ENCODE measurements at places on chromosomes 1 and 21. TPM values are rescaled to one million over a fixed set of nuclear protein-coding genes. Genes with fewer than 3 reads are reported as not detected.

FGR gene
- 1.2 TPM for total RNA-seq

NPPB gene
- total RNA-seq = not detected

RNU1-3 gene
- 2,371 TPM for total RNA-seq

LAPTM5 gene
- 333 TPM for total RNA-seq

TNFRSF1B gene
- total RNA-seq = 379 TPM

OR2G6 gene
- total RNA-seq = not detected

THEM4 gene
- 33.0 TPM for total RNA-seq

- peak overlapping the region; percentile 41 for H3K4me3 ChIP-seq
- H3K27ac ChIP-seq = no peak overlapping the region
- ATAC-seq = no peak
- peaks cover 5% of the 10 kb centered on the region for H3K4me1 ChIP-seq
- peaks cover 34% of the 10 kb centered on the region for H3K27me3 ChIP-seq
Observed at GRCh38 chr1:30684259-30684658, 39.1 kb downstream of the MATN1 start.

DNA sequence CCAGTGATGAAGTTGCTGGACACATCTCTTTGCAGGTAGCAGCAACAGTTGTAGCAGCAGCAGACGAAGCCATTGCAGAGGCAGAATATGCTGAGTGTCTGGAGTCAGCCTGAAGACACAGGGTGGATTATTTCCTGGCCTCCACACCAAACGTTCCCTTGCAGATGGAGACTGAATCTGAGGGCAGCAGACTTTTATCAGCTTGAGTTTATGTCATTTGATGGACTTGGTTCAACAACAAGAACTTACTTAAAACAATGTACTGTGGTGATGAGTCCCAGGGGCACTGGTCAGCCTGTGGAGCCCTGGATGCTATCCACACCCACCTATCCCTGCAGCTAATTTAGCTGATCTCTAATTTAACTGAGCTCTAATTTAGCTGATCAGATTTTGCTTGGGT lies 17.1 kb upstream of the MPZL1 start:
- H3K27ac ChIP-seq = peak overlapping the region; percentile 71
- H3K4me3 ChIP-seq = no peak overlapping the region
- H3K4me1 ChIP-seq = peaks cover 34% of the 10 kb centered on the region
- ATAC-seq = no peak
- peaks cover 70% of the 10 kb centered on the region for H3K36me3 ChIP-seq
- H3K27me3 ChIP-seq = no peaks in the 10 kb centered on the region

GRCh38 chr1:12183095-12183794 lies 16.5 kb downstream of the TNFRSF1B start:
- ATAC-seq = no peak
- H3K4me1 ChIP-seq = peaks cover 55% of the 10 kb centered on the region
- H3K4me3 ChIP-seq = peak overlapping the region; percentile 95
- H3K27me3 ChIP-seq = no peaks in the 10 kb centered on the region
- H3K27ac ChIP-seq = peak overlapping the region; percentile 87

GRCh38 chr1:116006486-116006964 lies 30.2 kb downstream of the SLC22A15 start:
- peak; percentile 90 for ATAC-seq
- H3K4me3 ChIP-seq = peak overlapping the region; percentile 74
- no peaks in the 10 kb centered on the region for H3K27me3 ChIP-seq
- no peaks in the 10 kb centered on the region for H3K36me3 ChIP-seq

- H3K27ac ChIP-seq = peak overlapping the region; percentile 95
- H3K27me3 ChIP-seq = no peaks in the 10 kb centered on the region
- H3K4me1 ChIP-seq = peaks cover 25% of the 10 kb centered on the region
Observed at GRCh38 chr1:153635872-153636271, 2.0 kb downstream of the CHTOP start.

- peaks cover 5% of the 10 kb centered on the region for H3K4me1 ChIP-seq
- H3K27ac ChIP-seq = no peak overlapping the region
- H3K27me3 ChIP-seq = no peaks in the 10 kb centered on the region
- H3K4me3 ChIP-seq = no peak overlapping the region
- H3K36me3 ChIP-seq = peaks cover 6% of the 10 kb centered on the region
Observed at GRCh38 chr1:112558634-112559033, 49.9 kb downstream of the WNT2B start.

DNA sequence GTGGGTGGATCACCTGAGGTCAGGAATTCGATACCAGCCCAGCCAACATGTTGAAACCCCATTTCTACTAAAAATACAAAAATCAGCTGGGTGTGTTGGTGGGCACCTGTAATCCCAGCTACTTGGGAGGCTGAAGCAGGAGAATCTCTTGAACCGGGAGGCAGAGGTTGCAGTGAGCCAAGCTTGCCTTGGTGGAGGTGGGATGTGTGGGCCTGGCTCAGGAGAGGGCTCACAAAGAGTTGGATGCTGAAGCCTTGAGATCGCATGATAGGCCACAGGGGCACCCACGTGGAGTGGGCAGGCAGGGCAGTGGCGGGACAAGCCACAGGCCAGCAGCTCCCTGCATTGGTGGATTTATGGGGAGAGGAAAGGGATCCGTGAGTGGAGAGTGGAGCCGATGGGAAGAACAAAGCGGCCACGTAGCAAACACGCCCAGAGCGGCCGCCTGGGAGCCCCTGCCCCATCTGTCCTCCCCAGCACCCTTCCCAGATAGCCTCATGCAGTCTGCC lies 4.4 kb downstream of the THAP3 start:
- peaks cover 76% of the 10 kb centered on the region for H3K36me3 ChIP-seq
- H3K4me1 ChIP-seq = peaks cover 5% of the 10 kb centered on the region
- H3K27me3 ChIP-seq = no peaks in the 10 kb centered on the region
- H3K27ac ChIP-seq = no peak overlapping the region
- H3K4me3 ChIP-seq = no peak overlapping the region

- H3K27ac ChIP-seq = no peak overlapping the region
- H3K4me3 ChIP-seq = no peak overlapping the region
- peaks cover 12% of the 10 kb centered on the region for H3K27me3 ChIP-seq
- ATAC-seq = no peak
- H3K4me1 ChIP-seq = no peaks in the 10 kb centered on the region
Observed at GRCh38 chr1:63051886-63052285, 268.0 kb downstream of the ATG4C start.

GRCh38 chr1:206041640-206042039 lies 11.3 kb upstream of the RHEX start:
- H3K27ac ChIP-seq = no peak overlapping the region
- no peaks in the 10 kb centered on the region for H3K27me3 ChIP-seq
- H3K4me3 ChIP-seq = peak overlapping the region; percentile 4
- H3K36me3 ChIP-seq = no peaks in the 10 kb centered on the region

GRCh38 chr1:97929874-97930851 lies 9.3 kb upstream of the DPYD start:
- no peaks in the 10 kb centered on the region for H3K36me3 ChIP-seq
- no peaks in the 10 kb centered on the region for H3K27me3 ChIP-seq
- H3K4me3 ChIP-seq = no peak overlapping the region
- H3K27ac ChIP-seq = no peak overlapping the region
- no peak for ATAC-seq
- peaks cover 5% of the 10 kb centered on the region for H3K4me1 ChIP-seq

DNA sequence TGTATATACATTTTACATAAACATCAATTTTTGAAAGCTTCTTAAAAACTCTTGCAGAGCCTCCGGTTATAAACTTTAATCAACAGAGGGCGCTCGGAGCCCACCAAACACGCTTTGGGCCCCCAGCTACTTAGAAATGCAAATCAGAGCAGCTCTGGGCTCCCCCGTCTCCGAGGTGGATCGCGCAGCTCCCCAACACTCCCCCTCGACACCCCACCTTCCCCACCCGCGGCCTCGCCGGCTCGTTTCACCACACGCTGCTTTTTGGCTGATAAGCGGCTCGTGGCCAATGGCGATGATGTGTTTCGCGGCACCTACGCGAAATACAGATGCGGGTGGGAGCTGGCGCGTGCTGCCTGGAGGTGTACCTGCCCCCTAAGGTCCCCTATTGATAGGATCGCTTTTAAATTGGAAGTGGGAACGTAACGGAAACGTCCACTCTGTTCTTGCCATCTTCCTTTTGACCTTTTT lies 1.7 kb upstream of the KIF26B start:
- H3K27me3 ChIP-seq = peaks cover 41% of the 10 kb centered on the region
- H3K4me1 ChIP-seq = no peaks in the 10 kb centered on the region
- no peaks in the 10 kb centered on the region for H3K36me3 ChIP-seq
- H3K4me3 ChIP-seq = peak overlapping the region; percentile 73
- no peak overlapping the region for H3K27ac ChIP-seq

DNA sequence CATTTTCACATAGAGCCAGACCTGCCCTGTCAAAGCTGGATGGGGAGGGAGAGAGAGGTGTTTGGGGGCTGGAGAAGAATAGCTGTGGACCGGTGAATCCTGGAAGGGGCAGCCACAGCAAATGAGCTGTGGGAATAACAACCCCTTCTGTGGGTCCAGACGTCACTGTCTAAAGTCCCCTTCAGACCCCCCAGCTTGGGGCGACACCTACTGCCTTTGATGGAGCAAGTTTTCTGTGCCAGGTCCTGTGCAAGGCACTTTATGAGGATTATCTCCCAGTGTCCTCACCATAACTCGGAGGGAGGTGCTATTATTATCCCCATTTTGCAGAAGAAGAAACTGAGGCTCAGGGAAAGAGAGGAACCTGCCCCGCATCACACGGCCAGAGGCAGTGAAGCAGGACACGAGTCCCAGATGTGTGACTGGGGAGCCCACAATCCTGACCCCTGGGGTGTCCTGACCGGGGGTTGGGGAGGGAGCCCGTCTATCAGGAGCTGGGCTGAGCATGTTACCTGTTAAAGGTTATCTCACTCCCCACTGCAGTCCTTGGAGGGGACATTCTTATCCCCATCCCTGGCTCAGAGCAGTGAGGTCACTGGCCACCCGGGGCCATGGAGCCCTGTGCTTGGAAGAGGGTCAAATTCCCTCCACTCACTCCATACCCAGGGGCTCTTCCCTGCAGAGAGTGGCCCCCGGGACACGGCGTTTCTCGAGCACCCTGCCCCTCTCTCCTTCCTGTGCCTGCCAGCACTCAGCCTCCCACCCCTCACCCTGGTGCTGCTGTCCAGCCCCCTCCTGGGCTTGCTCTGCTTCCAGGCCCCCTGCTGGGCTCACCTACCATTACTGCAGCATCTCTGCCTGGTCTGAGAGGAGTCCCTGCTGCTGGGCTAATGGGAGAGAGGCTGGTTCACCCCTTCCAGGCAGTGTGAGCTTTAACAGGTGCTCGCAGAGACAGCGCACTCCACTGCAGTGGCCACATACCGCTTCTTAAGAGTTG lies 132.9 kb downstream of the PTPRU start:
- H3K4me1 ChIP-seq = no peaks in the 10 kb centered on the region
- no peaks in the 10 kb centered on the region for H3K36me3 ChIP-seq
- ATAC-seq = no peak
- H3K27me3 ChIP-seq = peaks cover 45% of the 10 kb centered on the region
- no peak overlapping the region for H3K4me3 ChIP-seq

GRCh38 chr1:19346026-19346425 lies 33.9 kb downstream of the SLC66A1 start:
- no peak overlapping the region for H3K27ac ChIP-seq
- H3K4me1 ChIP-seq = peaks cover 3% of the 10 kb centered on the region
- peaks cover 82% of the 10 kb centered on the region for H3K36me3 ChIP-seq
- no peak overlapping the region for H3K4me3 ChIP-seq

DNA sequence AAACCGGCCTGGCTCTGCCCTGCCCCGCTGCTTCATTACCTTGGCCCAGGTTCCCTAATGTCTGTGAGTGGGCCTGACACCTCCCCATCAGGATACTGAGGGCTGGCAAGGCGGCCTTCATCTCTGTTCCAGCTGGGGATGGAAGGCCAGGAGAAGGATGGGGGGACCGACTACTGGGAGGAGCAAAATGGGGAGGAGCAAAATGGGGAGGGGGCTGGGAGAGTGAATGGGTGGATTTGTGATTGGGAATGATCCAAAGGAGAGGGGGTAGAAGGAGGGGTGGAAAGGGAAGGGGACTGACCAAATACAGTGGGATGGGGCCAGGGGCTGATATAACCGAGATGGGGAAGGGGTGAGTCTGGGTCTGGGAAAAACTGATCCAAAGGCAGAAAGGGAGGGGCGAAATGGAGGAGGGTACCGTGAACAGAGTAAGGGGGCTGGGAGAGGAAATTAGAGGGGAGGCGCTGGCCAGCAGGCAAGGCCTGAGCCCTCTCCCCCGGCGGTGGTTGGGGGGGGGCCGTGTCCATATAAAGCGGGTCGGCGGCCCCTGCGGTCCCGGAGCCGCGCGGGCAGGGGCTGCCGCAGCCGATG lies at the start of gene FOXE3:
Gene FOXE3 (plus strand): TSS at position 558 of the 591 bp plus-strand sequence. CDS start 31 bp downstream, at position 589.
- peaks cover 10% of the 10 kb centered on the region for H3K36me3 ChIP-seq
- H3K27ac ChIP-seq = no peak within 1 kb of the TSS
- no peak for ATAC-seq

DNA sequence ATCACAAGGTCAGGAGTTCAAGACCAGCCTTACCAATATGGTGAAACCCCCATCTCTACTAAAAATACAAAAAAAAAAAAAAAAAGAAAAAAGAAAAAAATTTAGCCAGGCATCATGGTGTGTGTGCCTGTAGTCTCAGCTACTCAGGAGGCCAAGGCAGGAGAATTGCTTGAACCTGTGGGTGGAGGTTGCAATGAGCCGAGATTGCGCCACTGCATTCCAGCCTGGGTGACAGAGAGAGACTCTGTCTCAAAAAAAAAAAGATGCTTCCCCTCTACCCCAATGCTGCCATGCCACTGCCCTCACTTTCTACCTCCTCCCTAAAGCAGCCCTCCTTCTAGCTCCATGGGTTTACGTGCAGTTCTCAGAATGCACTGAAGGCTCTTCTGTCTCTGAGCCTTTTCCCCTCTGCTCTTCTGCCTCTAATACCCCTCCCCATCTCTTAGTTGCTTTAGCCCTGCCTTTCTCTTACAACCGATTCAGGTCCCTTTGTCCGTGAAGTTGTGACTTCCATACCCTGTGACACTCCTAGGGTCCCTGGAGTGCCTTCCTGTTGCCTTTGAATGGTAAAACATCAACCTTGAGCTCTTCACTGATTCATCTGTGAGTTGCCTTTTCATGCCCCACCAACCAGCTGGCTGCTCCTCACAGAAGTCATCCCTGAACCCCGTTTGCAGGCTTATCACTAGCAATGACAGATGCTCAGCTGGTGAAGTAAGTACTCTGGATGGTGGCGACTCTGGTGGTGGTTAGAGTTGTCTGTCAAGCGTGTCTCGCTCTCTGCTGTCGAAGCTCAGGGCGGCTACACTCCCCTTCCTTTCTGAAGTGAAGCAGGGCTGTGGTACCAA lies 234.9 kb downstream of the RHOU start:
- ATAC-seq = no peak
- no peaks in the 10 kb centered on the region for H3K36me3 ChIP-seq
- no peaks in the 10 kb centered on the region for H3K4me1 ChIP-seq
- H3K27ac ChIP-seq = no peak overlapping the region
- no peaks in the 10 kb centered on the region for H3K27me3 ChIP-seq

DNA sequence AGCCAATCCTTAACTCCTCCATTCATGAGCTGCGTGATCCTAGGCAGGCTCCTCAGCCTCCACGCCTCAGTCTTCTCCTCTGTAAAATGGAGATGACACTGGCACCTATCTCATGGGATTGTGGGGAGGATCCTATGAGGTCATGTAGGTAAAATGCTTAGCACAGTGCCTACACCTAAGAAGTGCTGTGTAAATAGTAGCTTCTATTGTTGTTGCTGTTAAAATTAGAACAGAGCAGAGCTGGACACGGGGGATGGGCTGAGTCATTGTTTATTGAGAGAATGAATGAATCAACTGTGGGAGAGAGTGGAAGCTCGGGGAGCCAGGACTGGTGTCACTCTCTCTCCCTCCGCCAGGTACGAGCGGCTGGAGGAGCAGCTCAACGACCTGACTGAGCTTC lies 43.0 kb downstream of the TMCC2 start:
- peaks cover 4% of the 10 kb centered on the region for H3K4me1 ChIP-seq
- no peaks in the 10 kb centered on the region for H3K27me3 ChIP-seq
- peak; percentile 54 for ATAC-seq

Data from activated T-helper 17 cell treated with anti-CD3 and anti-CD28 coated beads, Interleukin-2, amount 50 U/mL, for 72 hours (primary cell).